ENCODE measurements at places on chromosomes 1 and 21.

DNA sequence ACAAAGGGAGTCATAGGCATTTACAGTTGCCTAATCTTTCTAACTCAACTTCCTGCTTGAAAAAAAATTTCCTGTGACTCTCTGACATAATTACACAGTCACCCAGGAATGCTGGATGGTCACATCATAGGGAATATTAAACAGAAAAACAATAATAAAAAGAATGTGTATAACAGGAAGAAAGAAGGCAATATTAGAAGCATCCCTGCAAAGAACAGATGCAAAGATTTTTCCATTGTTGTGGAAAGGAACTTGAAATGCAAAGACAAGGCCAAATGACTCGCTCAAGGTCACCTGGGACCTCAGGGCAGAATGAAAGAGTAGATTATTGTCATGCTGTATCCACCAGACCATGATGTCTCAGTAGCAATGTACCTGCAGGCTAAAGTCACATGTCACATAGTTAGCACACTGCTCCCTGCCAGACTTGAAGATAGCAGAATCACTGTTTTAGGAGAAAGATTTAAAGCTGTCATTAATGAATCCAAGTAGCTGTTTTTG, 184.3 kb downstream of the CYYR1 start:
- no peak for DNase-seq

DNA sequence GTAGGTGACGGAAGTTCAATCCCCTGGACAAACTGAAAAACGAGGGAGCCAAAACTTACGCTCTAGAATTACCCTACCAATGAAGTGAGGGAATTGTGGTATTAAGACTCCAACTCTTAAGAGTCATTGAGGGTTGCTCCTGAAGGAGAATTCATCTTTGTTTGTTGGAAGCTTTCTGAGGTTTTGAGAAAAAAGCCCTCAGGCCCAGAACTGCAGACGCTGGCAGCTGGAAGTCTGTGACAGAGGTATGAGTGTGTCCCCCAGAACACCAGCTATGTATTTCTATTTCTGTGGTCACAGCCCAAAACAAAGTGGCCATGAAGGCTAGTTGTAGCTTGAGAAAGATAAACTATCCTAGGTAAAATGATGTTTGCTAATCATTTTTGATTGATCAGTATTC, 438.8 kb upstream of the B3GALT2 start:
- DNase-seq: no peak

DNA sequence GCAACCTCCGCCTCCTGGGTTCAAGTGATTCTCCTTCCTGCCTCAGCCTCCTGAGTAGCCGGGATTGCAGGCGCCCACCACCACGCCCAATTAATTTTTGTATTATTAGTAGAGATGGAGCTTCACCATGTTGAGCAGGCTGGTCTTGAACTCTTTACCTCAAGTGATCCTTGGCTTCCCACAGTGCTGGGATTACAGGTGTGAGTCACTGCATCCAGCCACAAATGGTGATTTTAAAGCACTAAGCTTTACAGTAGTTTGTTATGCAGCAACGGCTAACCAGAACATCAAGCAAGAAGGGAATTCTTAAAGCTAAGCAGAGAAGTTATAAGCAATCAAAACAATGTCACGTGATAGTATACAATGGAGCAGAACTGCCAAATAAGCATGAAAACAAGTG, 65.7 kb downstream of the NVL start:
- no peak for DNase-seq

GRCh38 chr1:183841950-183842794, 37.3 kb downstream of the RGL1 start:
- DNase-seq: peak; percentile 1

- no peak for DNase-seq
Measured at GRCh38 chr1:48181669-48182367, 40.7 kb upstream of the SLC5A9 start.

DNA sequence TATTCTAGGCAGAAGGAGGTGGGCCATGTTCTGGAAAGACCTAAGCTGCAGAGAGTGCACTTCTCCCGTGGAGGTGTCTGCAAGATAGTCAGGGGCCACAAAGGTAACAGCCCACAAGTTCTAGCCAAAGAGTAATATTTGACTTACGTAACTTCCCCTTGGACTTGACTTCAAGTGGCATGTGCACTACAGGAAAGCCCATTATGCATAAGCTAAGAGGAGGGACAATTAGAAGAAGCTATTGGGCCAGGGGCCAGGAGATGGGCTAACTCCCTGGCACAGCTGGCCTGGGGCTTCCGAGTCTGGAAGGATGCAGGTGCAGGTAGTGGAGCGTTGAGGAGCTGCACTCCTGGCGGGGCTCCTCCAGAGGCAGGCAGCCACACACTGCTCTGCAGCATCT, 58.3 kb downstream of the ERG start:
- no peak for DNase-seq

DNA sequence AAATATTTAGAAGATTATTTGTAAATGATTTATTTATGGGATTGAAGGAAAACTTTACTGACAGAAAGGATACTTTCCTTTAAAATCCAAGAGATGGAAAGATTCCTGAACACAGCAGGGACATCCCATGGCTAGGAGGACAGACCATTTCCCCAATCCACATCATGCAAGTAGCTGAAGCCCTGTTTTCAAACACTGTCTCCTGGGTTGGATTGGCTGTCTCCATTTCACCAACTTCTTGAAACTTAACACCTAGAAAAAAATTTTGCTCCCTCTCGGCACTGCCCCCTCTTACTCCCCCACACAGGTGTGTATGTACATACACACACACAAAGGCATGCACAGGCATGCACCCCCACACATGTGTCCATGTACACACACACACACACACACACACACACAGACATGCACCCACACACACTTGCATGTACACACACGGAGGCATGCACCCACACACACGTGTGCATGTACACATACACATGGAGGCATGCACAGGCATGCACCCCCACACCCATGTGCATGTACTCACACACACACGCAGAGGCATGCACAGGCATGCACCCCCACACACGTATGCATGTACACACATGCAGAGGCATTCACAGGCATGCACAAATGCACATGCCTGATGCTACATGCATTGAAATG, 320.0 kb downstream of the CHRM3 start:
- no peak for DNase-seq

DNA sequence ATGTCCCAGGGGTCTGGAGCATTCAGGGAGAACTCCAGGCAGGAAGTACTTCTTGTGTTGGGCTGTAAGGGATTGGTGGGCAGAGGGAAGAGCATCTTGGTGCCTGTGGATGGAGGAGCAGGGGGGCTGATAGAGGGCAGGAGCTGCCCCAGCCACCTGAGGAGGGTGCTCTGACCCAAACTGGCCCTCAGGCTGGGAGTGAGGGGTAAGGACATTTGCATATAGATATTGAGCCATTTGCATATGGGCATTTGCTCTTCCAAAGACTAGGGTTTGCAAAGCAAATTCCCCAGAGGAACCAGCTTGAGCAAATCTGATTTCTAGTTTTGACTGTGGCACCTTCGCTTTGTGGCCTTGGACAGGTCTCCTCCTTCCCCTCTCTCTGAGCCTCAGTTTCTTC, 18.2 kb downstream of the ZNF362 start:
- DNase-seq: no peak

GRCh38 chr1:11967028-11967547, 13.2 kb upstream of the MFN2 start:
- peak; percentile 24 for DNase-seq

GRCh38 chr1:63119575-63120155, 202.7 kb upstream of the FOXD3 start:
- no peak for DNase-seq

- DNase-seq: no peak
Measured at GRCh38 chr1:105442901-105443300, 1613.6 kb upstream of the PRMT6 start.

GRCh38 chr1:200542162-200542561, 78.4 kb downstream of the KIF14 start:
- DNase-seq: no peak

GRCh38 chr1:91774520-91775203, 111.3 kb downstream of the TGFBR3 start:
- DNase-seq: no peak

GRCh38 chr1:26282401-26282918, 2.6 kb downstream of the SH3BGRL3 start:
- DNase-seq: no peak

DNA sequence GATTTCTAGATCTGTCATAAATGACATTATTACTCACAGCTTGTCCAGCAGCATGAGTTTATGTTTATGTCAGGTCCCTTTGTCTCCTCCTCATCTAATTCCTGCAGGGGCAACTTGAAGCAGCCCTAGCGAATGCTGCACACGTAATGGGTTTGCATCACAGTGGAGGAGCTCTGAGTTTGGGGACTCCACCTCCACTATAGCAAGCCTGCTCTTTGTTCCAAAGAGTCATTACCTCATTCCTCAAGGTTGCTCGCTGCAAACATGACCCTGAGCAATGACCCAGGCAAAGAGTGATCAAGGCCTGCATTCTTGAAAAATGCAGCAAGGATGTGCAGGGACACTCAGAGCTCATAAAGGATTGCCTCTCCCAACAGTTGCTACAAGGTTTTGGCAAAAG, 261.9 kb downstream of the HHIPL2 start:
- DNase-seq: no peak

- DNase-seq: no peak
Measured at GRCh38 chr21:41610042-41610839, 102.3 kb upstream of the TMPRSS2 start.

DNA sequence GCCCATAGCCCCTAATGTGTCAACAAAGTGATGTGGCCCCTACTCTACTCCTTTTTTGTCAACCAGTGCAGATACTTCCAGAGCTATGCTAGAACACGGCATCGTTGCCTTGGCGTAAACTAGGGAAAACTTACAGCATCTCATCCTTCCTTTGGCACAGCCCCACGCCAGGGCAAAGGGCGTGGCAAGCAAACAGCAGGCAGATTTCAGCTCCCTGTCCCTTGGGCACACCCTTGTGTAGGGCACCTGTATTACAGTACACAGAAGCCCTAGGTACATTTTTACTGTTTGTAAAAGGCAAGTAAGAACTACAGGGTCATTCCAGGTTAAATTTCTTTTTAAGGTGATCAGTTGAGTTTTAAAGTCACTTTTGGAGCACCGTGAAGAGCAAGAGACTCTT, 29.3 kb downstream of the PRDX6 start:
- DNase-seq: no peak

- DNase-seq: no peak
Measured at GRCh38 chr1:97006044-97006661, 284.6 kb downstream of the PTBP2 start.

DNA sequence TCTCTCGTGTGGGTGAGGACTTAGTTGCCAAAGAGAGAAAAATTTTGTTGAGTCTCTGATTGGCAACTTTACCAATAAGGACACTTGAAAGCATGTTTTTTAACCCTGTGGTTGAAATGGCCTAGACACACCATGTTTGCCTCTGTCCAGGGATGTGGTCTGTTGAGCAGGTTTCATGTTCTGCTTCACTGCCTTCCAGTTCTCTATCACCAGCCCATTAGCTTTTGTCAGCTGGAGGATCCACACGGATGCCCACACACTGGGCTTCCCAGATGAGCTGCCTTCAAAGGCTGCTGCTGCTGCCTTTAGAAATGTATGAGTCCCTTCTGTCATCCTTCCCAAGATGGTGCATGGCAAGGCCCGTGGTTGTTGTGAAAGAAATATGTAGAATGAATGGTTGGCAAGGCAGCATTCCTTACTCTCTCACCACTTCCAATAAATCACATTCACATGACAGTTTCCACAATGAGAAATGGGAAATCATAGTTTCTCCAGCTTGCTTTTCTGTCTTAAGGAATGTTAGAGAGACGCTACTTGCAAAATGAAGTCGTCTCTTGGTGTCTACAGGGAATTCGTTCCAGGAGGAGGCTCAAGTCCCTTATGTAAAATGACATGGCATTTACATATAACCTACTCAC, 108.2 kb upstream of the SLC35F3 start:
- DNase-seq: no peak

DNA sequence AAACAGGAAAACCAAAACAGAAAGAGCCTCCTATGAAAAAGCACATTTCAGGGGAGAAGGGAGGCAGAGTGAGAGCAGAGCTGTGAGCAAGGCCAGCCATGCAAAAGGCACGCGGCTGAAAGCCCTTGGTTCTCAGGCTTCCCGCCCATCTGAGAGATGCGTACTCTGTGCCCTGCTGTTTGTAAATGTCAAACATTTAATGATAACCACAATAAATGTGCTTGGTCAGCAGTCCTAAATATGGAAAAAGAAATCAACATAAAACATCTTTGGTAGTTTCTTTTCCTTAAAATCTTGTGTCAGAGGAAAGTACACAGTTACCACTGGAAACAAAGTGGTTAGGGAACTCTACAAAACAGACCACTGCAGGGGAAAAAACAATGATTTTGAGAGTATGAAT, 283.1 kb downstream of the DSCAM start:
- DNase-seq: no peak

GRCh38 chr1:36703526-36704208, 221.0 kb upstream of the CSF3R start:
- DNase-seq: peak; percentile 45

DNA sequence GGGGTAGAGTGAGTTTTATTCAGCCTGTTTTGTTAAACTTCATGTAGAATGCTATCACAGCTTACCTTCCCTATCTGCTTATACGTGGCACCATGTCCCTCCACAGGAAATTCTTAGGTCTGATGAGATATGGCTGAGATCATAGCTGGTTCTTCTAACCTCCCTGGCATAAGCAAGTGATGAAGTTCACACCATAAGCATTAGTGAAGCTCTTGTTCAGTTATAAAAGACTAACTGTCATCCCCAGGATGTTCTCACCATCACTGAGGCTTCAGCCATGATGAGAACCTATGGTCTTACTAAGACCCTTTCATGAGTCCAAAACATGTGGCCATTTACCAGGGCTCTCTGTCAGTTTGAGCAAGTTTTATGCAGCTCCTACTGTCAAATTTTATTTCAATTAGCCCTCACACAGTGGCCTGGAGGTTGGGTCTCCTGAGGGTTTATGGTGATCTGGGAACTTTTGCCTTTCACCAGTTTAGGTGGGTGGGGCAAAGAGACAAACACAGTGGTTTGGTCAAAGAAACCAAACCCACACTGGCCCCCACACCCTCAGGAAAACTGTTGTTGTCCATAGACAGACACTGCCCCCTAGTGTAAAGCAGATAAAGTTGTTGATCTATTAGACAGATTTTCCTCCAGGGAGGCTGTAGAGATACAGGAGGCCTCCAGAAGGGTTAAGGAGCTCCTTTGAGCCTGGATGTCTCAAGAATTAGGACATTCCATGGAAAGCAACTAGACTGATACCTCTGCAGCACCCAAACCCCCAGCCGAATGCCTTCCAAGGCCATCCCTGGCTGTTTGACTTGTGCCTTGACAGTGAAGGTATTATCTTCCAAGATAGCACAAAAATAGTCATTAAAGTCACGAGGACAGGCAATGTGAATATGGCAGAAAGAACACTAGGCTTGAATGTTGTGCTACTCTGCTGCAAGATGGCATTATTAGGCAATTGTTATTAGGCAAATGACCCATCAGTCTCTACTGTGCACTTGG, 5.0 kb downstream of the SLC22A15 start:
- DNase-seq: peak; percentile 50

GRCh38 chr1:111489604-111490003, 13.8 kb downstream of the ADORA3 start:
- no peak for DNase-seq

- no peak for DNase-seq
Measured at GRCh38 chr1:27179979-27180378, 25.1 kb upstream of the SLC9A1 start.
